ENCODE measurements at places on chromosomes 7 and 10.
A peak's percentile ranks its signal among the peaks of the same experiment; 100 is the strongest.

GRCh38 chr10:35470248-35470924, 134.1 kb downstream of the CCNY start:
- no peak for DNase-seq

GRCh38 chr10:112580267-112580666, 133.3 kb downstream of the VTI1A start:
- DNase-seq = no peak

DNA sequence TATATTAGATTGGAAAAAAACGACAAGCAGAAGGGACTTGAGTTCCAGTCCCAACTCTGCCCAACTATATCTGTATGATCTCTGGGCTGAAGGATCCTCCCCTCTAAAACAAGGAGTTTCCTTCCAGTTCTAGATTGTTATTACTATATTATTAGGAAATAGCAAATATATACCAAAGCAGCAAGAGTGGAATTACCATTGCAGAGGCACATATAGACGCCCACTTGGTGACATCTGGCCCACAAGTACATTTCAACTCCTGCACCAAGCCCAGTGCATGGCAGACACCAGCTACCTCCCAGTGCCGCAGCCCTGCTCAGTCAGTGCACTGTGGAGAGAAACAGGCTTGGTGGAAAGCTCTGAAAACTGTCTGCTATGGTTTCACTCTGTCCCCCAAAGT, 201.9 kb downstream of the FAM107B start:
- no peak for DNase-seq

DNA sequence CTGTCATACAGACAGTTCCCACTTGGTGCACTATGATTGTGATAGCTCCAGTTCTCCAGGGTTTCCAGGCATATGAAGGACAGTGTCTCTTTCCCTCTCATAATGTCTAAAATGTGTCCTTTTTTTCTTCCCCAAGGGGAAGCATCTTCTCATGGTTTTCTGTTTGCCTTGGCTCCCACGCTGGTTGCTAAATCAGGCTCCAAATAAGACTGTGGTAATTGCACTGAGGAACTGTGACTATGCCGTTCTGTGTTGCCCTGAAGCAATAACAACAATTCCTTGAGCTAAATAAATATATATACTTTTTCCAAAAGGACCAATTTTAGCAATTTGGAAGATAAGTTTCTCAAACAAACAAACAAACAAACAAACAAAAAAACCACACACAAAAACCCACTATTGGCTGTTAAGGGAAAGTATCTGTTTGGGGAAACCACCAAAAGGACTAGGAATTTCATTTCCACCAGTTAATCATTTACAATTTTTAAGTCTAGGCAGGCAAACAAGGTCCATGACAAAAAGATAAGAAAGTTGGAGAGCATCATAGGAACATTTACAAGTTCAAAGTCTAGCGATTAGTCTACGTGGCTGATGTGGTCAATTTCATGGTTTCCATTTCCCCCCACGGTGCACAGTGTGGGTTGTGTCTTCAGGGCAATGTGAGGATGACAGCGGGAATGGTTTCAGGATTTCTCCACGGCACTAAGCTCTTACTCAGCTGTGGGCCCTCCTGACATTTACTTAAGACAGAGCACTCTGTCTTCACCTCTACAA, 62.4 kb downstream of the THNSL1 start:
- no peak for DNase-seq

GRCh38 chr10:48768144-48768766, 83.6 kb downstream of the WDFY4 start:
- no peak for DNase-seq

DNA sequence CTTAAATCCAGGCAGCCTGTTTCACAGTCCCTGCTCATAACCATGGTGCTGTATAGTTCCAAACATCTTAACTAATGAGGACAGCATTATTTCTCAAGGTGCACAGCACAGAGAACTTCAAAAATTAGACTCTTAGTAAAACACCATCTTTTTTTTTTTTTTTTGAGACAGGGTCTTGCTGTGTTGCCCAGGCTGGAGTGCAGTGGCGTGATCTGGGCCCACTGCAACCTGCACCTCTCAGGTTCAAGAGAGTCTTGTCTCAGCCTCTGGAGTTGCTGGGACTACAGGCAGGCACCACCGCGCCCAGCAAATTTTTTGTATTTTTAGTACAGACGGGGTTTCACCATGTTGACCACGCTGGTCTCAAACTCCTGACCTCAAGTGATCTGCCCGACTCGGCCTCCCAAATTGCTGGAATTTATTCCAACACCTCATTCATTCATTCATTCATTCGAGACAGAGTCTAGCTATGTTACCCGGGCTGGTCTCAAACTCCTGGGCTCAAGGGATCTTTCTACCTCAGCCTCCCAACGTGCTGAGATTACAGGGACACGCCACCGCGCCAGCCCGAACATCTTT, 507 bp upstream of the TMEM254 start:
- no peak for DNase-seq

GRCh38 chr7:99594948-99595745, 2.9 kb upstream of the TMEM225B start:
- DNase-seq = no peak

GRCh38 chr7:105521027-105521716, 899 bp downstream of the PUS7 start:
- peak; percentile 67 for DNase-seq

- DNase-seq = no peak
These were observed 202.9 kb downstream of the ZNF365 start for GRCh38 chr10:62577076-62577475.

Data from left ventricle myocardium inferior (tissue), 1 donor.